Bladder microvascular endothelial cell (primary cell): ENCODE measurements at places on chromosomes 16 and 17. TPM values are rescaled to one million over a fixed set of nuclear protein-coding genes. Genes with fewer than 3 reads are reported as not detected.

The KRTAP9-6 gene
- not detected in 2 replicates for total RNA-seq

The OR1F1 gene
- total RNA-seq, result not detected in 2 replicates

The TLCD2 gene
- total RNA-seq, result 1.3 and 1.4 TPM in 2 replicates

The KRTAP17-1 gene
- total RNA-seq, result not detected in 2 replicates

The KRT33A gene
- total RNA-seq, result not detected in 2 replicates

The RGS11 gene
- 0.81 and 1.6 TPM in 2 replicates for total RNA-seq

The CD7 gene
- not detected in 2 replicates for total RNA-seq

The PPP1R1B gene
- not detected in 2 replicates for total RNA-seq

The GAST gene
- not detected in 2 replicates for total RNA-seq

The GAS2L2 gene
- not detected in 2 replicates for total RNA-seq

The TEX19 gene
- total RNA-seq, result not detected in 2 replicates

The EMP2 gene
- 25.9 and 37.4 TPM in 2 replicates for total RNA-seq

The NAE1 gene
- total RNA-seq, result 46.6 and 47.7 TPM in 2 replicates

The ADAD2 gene
- under 0.01 and 0.44 TPM in 2 replicates for total RNA-seq

The DNAH3 gene
- total RNA-seq, result not detected in 2 replicates

The TBC1D24 gene
- 6.5 and 19.8 TPM in 2 replicates for total RNA-seq

The GUCY2D gene
- not detected in 2 replicates for total RNA-seq

The ASGR1 gene
- 10.5 and 15.1 TPM in 2 replicates for total RNA-seq

The ZNF286A gene
- total RNA-seq, result 34.2 and 44.1 TPM in 2 replicates

The SLC16A6 gene
- 0.32 and 1.8 TPM in 2 replicates for total RNA-seq

The SLC52A1 gene
- under 0.01 and 0.19 TPM in 2 replicates for total RNA-seq

The MYH2 gene
- not detected in 2 replicates for total RNA-seq

The KRT32 gene
- total RNA-seq, result not detected in 2 replicates

The PLK1 gene
- 13.8 and 21.9 TPM in 2 replicates for total RNA-seq

The RABEP2 gene
- total RNA-seq, result 45.7 and 64.8 TPM in 2 replicates

The OR1A1 gene
- under 0.01 TPM in 1 of 2 replicates, not detected in the other for total RNA-seq

The SUPT6H gene
- total RNA-seq, result 29.0 and 82.1 TPM in 2 replicates

The TBC1D3I gene
- 0.13 TPM in 1 of 2 replicates, not detected in the other for total RNA-seq

The CCL7 gene
- total RNA-seq, result 0.38 TPM in 1 of 2 replicates, not detected in the other

The TSPOAP1 gene
- under 0.01 TPM in 1 of 2 replicates, not detected in the other for total RNA-seq

The HGS gene
- 51.5 and 85.7 TPM in 2 replicates for total RNA-seq

The ZNF597 gene
- 1.3 and 2.3 TPM in 2 replicates for total RNA-seq

The KRTAP9-2 gene
- total RNA-seq, result not detected in 2 replicates

The ALOX15B gene
- total RNA-seq, result not detected in 2 replicates

The NPB gene
- 0.19 TPM in 1 of 2 replicates, not detected in the other for total RNA-seq

The RDM1 gene
- total RNA-seq, result 0.19 TPM in 1 of 2 replicates, not detected in the other

The TNFSF13 gene
- total RNA-seq, result 0.69 and 0.81 TPM in 2 replicates

The MLX gene
- total RNA-seq, result 27.0 and 33.6 TPM in 2 replicates

The MPV17L gene
- under 0.01 and 0.19 TPM in 2 replicates for total RNA-seq

The DPEP2 gene
- total RNA-seq, result 0.16 and 1.4 TPM in 2 replicates

The PRR29 gene
- 0.32 and 0.44 TPM in 2 replicates for total RNA-seq

The SCGB1C2 gene
- not detected in 2 replicates for total RNA-seq

The NPW gene
- 0.16 TPM in 1 of 2 replicates, not detected in the other for total RNA-seq

The PRSS22 gene
- not detected in 2 replicates for total RNA-seq

The TAOK2 gene
- 98.1 and 119 TPM in 2 replicates for total RNA-seq

The ODAD4 gene
- 0.19 TPM in 1 of 2 replicates, not detected in the other for total RNA-seq

The ITGAD gene
- not detected in 2 replicates for total RNA-seq

The C17orf100 gene
- total RNA-seq, result 0.16 and 0.31 TPM in 2 replicates

The C1QTNF8 gene
- total RNA-seq, result not detected in 2 replicates

The SBK1 gene
- total RNA-seq, result under 0.01 and 0.06 TPM in 2 replicates

The C16orf92 gene
- total RNA-seq, result not detected in 2 replicates

The ZP2 gene
- not detected in 2 replicates for total RNA-seq

The MT1F gene
- total RNA-seq, result 0.69 and 1.5 TPM in 2 replicates

The IKZF3 gene
- total RNA-seq, result not detected in 2 replicates

The SMIM22 gene
- total RNA-seq, result not detected in 2 replicates

The TNFRSF17 gene
- not detected in 2 replicates for total RNA-seq
